ENCODE measurements at places on chromosomes 11 and 22. TPM values are rescaled to one million over a fixed set of nuclear protein-coding genes. Genes with fewer than 3 reads are reported as not detected.

Gene LMO1
- total RNA-seq: not detected

Gene MAPK8IP1
- total RNA-seq: 4.2 TPM

Gene TMEM45B
- 0.87 TPM for total RNA-seq

Gene CNIH2
- total RNA-seq: 0.55 TPM

Gene C11orf65
- total RNA-seq: 0.32 TPM

Gene TYR
- total RNA-seq: not detected

Gene OR8A1
- not detected for total RNA-seq

Gene APOA5
- total RNA-seq: not detected

Gene PLEKHB1
- total RNA-seq: 0.58 TPM

Gene CHRDL2
- total RNA-seq: 0.67 TPM

Gene CYP2D6
- 0.26 TPM for total RNA-seq

Gene OR52R1
- not detected for total RNA-seq

All from mesenteric fat pad (tissue), 1 donor.